ENCODE measurements at places on chromosomes 16 and 17.

DNA sequence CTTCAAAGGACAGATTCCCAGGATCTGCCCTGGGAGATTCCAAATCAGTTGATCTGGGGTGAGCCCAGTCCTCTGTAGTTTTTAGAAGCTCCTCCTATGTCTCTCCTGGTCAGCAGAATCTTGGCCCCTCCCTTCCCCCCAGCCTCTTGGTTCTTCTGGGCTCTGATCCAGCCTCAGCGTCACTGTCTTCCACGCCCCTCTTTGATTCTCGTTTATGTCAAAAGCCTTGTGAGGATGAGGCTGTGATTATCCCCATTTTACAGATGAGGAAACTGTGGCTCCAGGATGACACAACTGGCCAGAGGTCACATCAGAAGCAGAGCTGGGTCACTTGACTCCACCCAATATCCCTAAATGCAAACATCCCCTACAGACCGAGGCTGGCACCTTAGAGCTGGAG is 840 bp upstream of the CDH5 start:
- no peak for DNase-seq

GRCh38 chr17:1590029-1590746 is 27.6 kb upstream of the PITPNA start:
- DNase-seq = no peak

DNA sequence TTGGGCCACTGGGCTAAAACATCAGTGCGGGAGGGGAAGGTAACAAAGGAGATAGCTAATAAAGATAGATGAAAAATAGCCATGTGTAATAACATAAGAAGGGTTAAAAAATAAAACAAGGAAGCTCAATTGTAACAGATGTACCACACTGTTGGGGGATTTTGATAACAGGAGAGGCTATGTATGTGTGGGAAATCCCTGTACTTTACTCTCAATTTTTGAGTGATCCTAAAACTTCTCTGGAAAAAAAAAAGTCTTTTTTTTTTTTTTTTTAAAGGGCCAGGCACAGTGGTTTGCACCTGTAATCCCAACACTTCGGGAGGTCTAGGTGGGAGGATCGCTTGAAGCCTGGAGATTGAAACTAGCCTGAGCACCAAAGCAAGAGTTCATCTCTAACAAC is 1.9 kb upstream of the MMD start:
- DNase-seq = no peak

- no peak for DNase-seq
Measured at GRCh38 chr16:75931043-75931442, 204.8 kb upstream of the CPHXL start.

DNA sequence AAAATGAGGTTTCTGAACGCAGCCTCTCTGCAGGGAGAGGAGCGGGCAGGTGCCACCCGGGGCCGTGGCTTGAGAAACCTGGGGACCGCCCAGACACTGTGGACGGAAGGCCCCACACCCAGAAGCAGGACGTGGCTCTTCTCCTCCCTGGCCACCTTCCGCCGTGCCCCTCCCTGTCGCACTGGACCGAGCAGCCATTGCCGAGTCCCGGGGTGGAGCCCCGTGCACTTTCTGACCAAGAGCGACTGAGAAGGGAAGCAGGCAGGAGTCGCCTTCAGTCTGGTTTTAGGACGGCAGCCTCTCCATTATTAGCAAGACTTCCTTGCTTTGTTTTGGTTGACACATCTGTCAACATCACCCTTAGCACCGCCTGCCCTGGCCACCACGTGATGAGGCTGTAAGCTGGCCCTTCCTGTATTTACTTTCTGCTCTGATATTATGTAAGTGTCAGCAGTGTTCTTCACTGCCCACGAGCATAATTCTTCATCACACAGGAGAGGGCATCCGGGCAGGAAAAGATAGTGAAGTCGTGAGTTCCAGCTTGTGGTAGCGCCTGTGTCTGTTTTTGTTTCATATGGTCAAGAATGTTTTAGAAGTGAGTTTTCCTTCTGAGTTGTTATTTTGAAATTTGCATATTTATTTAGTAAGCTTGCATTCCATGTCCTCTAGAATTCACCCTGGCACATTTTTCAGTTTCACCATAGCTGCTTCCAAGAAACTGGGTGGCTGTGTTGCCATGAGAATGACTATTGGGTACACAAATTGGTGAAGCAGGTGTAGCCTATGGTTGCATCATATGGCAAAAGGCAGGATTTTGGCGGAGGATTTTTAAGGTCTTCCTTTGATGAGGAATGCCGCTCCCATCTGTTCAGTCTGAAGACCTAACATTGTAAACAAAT is 1.0 kb downstream of the HERPUD1 start:
- DNase-seq = no peak

DNA sequence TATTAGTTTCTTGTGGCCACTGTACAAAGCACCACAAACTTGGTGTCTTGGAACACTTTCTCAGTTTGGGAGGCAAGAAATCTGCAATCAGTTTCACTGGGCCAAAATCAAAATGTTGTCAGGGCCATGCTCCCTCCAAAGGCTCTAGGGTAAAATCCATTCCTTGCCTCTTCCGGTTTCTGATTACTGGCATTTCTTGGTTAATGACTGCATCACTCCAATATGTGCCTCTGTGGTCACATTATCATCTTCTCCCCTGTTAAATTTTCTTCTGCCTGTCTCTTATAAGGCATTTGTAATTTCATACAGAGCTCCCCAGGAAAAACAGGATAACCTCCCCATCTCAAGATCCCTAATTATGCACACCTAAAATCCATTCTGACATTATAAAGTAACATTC is 34.8 kb downstream of the ZNF287 start:
- DNase-seq = no peak

DNA sequence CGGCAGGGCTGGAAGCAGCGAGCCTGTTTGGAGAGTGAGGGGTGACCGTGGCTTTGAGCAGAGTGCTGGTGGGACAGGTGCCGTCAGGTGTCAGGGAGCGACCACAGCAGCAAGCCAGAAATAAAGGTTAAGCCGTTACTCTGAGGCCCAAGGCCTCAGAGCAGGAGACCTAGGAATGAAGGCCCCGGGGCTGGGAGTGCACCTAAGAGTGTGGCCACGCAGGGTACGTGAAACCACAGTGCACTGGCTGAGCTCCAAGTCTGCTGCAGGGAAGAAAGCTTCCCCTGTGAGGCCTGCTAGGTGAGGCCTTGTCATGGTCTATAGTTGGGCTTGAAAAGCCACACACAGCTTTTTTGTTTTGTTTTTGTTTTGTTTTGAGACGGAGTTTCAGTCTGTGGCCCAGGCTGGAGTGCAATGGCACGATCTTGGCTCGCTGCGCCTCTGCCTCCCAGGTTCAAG is 8.7 kb downstream of the CLUAP1 start:
- peak; percentile 32 for DNase-seq

DNA sequence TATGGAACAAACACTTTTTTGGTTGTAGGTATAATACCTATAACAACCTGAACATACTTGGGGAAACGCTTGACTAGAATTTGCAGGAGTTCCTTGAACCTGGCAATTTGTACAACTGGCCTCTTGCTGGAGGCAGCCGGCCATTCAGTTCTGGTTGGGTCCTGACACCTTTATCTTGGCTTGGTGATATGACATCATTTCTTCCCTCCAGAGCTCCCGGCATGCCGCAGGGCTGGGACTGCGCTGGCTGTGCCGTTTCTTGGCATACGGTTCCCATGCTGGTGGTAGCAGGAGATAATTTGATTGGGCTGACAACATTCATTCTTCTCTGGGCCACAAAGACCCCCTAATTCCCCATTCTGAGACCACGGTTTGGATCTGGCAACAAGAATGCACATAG is 87.5 kb downstream of the ASIC2 start:
- no peak for DNase-seq

GRCh38 chr16:89519881-89520280 is 11.7 kb downstream of the SPG7 start:
- DNase-seq = no peak

- DNase-seq = no peak
Measured at GRCh38 chr16:88197481-88198456, 185.0 kb upstream of the ZNF469 start.

GRCh38 chr17:8354236-8354635 is 14.6 kb downstream of the ODF4 start:
- no peak for DNase-seq

DNA sequence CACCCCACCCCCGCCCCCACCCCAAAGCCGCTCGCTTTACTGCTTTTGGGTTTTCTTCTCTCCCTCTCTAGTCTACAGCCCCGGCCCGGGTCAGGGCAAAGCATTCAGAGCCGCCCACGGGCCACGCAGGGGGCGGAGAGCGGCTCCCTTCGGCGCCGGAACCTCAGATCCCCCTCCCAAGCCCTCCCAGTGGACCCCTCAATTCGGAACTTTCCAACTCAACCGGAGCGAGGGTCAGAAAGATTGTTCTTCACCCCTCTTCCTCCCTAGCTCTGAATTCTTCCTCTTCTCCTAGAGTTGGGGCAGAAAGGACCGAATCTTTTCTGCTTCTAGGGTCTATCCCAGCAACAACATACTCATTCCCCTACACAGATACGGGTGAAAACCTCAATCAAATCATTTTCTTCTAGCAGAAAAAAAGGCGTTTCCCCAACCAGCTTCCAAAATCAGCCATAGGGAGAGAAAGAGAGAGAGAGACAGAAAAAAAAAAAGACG is 1.0 kb downstream of the HOXB2 start:
- no peak for DNase-seq

- no peak for DNase-seq
Measured at GRCh38 chr16:66728117-66728787, 23.2 kb downstream of the DYNC1LI2 start.

GRCh38 chr17:80224683-80225082 is 4.5 kb downstream of the SLC26A11 start:
- no peak for DNase-seq

GRCh38 chr16:79089735-79090284 is 510.7 kb downstream of the MAF start:
- DNase-seq = peak; percentile 17

- DNase-seq = no peak
Measured at GRCh38 chr16:4338125-4338582, 13.0 kb downstream of the PAM16 start.

DNA sequence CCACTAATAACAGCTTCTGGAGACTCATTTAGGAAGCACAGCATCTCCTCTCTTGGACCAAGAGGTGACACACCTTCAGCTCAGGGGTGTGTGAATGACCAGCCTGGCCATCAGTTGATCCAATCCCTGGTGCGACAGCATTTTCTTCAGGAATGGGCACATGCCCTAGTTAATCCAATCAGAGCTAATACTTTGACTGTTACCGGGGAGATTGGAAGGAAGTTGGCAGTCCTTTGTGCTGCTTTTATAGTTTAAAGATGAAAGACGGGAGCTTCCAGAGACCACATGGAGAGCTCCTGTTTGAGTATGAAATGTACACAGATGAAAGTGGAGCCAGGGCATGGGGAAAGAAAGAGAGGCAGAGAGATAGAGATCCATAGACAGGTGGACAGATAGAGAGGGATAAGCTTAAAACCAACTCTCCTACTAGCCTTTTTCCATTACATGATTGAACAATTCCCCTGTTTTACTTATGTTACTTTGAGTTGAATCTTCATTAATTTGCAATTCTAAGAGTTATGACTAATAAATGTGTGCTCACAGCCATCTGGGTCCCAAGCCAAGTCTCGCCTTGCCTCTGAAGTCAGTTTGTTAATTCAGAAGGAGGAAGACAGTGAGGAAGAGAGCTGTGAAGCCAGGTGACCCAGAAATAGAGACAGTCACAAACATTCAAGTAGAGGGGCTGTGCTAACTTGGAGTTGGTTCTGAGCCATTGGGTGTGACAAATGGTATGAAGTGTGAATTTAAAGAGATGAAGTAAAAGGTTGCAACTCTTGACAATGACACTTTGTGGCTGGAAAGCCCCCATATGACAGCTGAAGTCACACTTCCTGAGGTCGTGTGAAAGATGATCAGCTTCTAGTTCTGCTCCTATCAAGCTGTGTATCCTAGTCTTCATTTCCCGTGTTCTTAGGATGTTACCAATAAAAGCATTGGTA is 120.0 kb upstream of the GOT2 start:
- DNase-seq = no peak

GRCh38 chr17:43517161-43517560 is 29.0 kb downstream of the ETV4 start:
- no peak for DNase-seq

DNA sequence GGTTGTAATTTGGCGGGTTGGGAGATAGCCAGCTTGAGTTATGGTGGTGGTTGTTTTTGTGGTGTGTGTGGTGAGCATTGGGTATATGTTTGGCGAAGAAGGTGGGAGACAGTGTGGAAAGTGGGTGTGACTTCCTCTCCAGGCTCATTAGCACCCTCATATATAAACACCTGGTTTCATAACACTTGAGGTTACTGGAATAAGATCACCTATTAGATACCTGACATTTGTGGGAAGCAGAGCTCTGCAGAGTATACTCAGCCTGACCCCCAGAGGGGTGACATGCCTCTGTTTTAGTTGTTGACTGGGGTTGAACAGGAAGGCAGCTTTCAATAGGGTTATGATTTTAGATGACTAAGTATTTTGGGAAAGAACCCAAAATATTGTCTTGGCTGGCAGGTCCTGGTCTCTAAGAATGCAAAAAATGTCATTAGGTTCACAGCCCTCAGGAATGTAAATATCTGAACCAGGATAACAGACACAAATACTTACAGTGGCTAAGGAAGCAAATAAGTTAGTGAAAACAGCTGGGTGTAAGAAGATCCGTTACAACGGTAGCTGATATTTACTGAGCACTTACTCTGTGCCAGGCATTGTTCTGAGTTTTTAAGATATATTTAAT is 18.3 kb upstream of the EFCAB13 start:
- DNase-seq = no peak

GRCh38 chr17:30210901-30211300 is 24.6 kb downstream of the SLC6A4 start:
- no peak for DNase-seq

- DNase-seq = no peak
Measured at GRCh38 chr16:81214745-81215166, 23.7 kb upstream of the BCO1 start.

DNA sequence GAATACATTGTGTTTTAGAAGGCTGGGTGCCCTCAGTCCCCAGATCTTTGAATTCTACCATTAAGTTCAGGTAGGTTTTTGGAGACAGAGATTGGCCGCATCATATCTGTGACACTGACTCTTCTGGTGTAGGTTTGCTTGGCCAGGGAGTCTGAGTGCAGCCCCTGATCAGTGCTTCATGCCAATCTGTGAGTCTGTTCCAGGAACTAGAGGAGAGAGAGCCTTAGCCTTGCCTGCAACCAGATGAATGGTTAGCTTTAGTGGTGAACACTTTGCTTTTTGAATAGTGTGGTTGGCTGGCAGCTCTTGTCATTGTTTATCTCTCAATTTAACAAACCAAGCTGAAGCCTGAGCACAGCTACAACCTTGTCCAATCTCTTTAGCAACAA is 87.8 kb downstream of the PLXDC1 start:
- no peak for DNase-seq

Data from T-helper 1 cell (primary cell).